CD4-positive, alpha-beta T cell treated with Interleukin-4 for 4 hours (primary cell): ENCODE measurements at places on chromosomes 6 and 20.

GRCh38 chr6:139612135-139612465 is 237.7 kb upstream of the CITED2 start:
- no peak for DNase-seq

- DNase-seq = peak; percentile 46
These were observed 56.7 kb downstream of the TRIM27 start for GRCh38 chr6:28867086-28867409.

DNA sequence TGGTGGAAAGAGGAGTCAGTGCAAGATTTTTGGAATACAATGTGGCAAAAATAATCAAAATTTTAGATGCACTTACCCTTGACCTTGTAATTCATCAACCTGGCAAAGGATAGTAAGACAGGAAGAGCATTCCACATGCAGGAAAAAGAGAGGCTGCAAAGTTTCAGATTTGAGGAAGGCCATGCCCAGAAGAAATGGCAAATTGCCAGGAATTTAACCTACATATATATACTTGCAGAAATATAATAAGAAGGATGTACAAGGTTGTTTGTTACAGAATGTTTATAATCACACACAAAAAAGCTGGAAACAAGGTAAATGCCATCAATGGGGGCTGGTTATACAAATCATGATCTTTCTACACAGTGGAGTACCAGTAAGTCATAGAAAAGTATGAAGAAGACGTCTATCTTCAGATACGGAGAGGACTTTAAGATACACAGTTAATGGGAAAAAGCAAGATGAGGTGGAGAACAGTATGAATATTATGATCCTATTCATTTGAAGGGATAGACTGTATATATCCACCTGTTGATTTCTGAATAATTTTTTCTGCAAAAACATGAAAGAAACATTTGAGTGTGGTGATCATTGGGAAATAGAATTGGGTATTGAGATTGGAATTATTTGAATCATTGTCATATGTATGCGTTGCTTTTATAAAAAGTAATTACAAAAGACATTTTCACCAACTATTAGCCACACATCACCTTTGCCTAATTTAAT is 253.8 kb downstream of the TBC1D7 start:
- no peak for DNase-seq

GRCh38 chr6:144809120-144809519 is 524.0 kb downstream of the UTRN start:
- DNase-seq = no peak

- no peak for DNase-seq
These were observed 18.1 kb upstream of the NXT1 start for GRCh38 chr20:23332467-23332866.

DNA sequence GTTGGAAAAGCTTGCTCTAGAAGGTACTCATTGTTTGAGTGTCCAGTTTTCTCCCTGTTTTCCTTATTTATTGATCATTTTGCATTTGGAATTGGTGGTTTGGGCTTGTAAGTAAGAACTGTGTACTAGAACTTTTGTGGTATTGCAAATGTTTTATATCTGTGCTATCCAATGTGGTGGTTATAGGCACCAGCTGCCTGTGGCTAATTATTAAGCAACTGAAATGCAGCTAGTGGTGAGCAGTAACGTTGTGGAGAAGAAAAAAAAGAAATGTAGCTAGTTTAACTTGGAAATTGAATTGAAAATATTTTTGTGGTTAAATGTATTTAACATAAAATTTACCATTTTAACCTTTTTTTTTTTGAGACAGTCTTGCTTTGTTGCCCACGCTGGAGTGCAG is 50.7 kb upstream of the MAPK13 start:
- no peak for DNase-seq

DNA sequence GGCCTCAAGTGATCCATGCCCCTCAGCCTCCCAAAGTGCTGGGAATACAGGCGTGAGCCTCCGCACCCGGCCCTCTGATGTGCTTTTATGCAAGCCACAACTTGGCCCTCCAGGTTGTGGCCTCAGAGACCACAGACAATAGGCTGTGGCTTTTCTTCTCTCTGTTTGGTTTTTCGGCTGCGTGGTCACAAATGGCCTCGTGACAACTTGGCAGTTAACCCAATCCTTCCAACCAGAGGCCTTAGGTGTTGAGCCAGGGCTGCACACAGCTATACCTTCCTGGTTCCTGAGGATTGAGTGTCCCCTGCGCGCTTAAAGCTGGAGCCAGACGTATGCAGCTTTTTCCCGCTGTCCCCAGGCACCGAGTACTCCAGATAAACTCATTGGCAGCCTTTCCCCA is 6.3 kb upstream of the TGM3 start:
- no peak for DNase-seq

- DNase-seq = no peak
These were observed 12.8 kb upstream of the KHDRBS2 start for GRCh38 chr6:62298745-62299392.

DNA sequence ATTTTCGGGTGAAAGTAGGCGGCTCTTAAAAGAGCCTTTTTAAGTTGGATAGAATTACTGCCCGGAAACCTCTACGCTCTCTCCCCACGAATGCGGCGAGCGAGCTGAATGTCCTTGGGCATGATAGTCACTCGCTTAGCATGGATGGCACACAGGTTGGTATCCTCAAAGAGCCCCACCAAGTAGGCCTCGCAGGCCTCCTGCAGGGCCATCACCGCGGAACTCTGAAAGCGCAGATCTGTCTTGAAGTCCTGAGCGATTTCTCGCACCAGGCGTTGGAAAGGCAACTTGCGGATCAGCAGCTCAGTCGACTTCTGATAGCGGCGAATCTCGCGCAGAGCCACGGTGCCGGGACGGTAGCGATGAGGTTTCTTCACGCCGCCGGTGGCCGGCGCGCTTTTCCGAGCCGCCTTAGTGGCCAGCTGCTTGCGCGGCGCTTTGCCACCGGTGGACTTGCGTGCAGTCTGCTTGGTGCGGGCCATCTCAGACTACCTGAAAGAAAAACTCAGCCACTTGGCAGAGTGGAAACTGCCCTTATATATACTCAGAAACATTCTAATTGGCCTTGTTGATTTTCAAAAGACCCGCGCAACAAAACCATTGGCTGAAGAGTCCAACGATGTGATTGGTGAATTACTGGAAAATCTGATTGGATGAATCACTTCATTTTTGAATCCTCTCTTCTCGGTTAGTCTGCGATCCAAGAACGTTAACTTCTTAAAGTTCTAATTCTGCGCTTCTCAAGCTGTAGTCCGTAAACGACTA is 93.9 kb upstream of the BTN3A2 start:
- peak; percentile 91 for DNase-seq

DNA sequence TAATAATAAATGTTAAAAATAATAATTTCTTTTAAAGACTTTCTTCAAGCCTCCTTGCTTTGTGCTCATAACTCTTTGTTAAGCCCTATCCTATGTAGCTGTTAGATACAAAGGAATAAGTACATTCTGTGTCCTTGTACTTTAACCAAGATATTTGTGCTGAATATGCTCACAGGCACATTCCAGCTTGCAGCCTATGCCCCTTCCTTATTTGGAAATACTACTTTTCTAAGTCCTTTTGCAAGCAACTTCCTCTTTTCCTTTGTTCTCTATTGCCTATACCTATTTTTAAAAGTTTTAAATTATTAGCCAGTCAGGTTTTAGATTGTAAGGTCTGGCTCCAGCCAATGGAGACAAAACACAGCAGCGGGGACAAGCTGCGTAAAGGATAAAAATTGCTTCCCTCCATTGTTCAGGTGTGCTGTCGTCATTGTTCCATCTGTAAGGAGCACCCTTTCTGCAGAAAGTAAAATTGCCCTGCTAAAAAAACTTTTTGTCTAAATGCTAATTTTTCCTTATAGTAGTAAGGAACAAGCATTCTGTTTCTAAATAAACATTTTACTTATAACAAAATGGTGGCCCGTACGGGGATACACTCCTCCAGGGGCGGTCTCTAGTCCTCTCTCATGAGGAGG is 80.2 kb downstream of the SYTL3 start:
- no peak for DNase-seq

GRCh38 chr6:149031859-149032598 is 285.2 kb downstream of the UST start:
- peak; percentile 40 for DNase-seq
